CD4-positive, alpha-beta T cell (primary cell): ENCODE measurements at places on chromosomes 7 and 10. TPM values are rescaled to one million over a fixed set of nuclear protein-coding genes. Genes with fewer than 3 reads are reported as not detected.

Gene LOXL4
- total RNA-seq, result not detected

- H3K36me3 ChIP-seq, result no peaks in the 10 kb centered on the region
- H3K4me1 ChIP-seq, result no peaks in the 10 kb centered on the region
- no peak overlapping the region for H3K4me3 ChIP-seq
- DNase-seq, result no peak
These were observed 20.1 kb downstream of the LHPP start for GRCh38 chr10:124481717-124482116.

Gene TMEM176B
- not detected for total RNA-seq

- H3K4me3 ChIP-seq, result no peak overlapping the region
- DNase-seq, result no peak
- no peak overlapping the region for H3K27ac ChIP-seq
- H3K36me3 ChIP-seq, result no peaks in the 10 kb centered on the region
- no peaks in the 10 kb centered on the region for H3K4me1 ChIP-seq
These were observed 119.3 kb upstream of the ACBD5 start for GRCh38 chr10:27359792-27360355.

DNA sequence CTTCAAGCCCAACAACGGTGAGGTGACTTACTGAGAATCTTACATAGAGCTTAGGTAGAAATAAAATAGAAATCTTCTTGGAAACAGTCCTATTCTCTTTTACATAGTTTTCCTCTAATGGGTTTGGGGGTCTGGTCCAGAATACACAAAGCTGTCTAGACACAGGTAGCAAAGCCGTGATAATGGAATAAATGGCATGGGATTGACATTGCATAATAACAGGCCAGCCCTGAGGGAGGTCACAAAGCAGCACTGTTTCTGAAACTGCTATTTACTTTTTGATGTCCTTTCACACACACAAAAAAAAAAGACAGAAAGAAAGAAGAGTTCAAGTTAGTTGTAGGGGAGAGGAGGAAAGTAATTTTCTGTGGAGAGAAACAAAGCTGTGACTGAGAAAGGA lies 364.8 kb upstream of the SORCS1 start:
- no peaks in the 10 kb centered on the region for H3K36me3 ChIP-seq
- H3K27ac ChIP-seq, result no peak overlapping the region
- H3K27me3 ChIP-seq, result no peaks in the 10 kb centered on the region

GRCh38 chr10:34089253-34089652 lies 725.8 kb downstream of the PARD3 start:
- H3K27me3 ChIP-seq, result no peaks in the 10 kb centered on the region
- H3K4me1 ChIP-seq, result no peaks in the 10 kb centered on the region
- no peak for DNase-seq
- no peaks in the 10 kb centered on the region for H3K36me3 ChIP-seq
- no peak overlapping the region for H3K27ac ChIP-seq

DNA sequence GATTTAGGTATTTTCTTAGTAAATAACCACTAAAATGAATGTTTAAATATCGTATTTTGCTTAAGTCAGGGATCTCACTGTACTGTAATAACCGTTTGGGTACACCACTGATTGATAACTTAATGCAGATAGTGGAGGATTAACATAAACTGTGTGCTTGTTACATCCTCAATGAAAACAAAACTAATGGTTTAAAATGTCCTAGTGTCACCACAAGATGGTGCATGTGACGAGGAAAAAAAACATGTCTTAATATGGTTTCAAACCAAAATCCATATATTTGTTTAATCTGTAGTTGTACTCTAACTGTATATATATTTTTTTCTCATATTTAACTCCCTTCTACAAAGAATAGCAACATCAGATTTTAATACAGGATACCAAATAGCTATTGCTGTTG lies 19.2 kb downstream of the ARMC10 start:
- H3K36me3 ChIP-seq, result peaks cover 39% of the 10 kb centered on the region
- no peaks in the 10 kb centered on the region for H3K27me3 ChIP-seq
- no peak overlapping the region for H3K4me3 ChIP-seq

Gene CPA2
- not detected for total RNA-seq

Gene TAF5
- total RNA-seq, result 4.0 TPM

Gene CABCOCO1
- total RNA-seq, result not detected

DNA sequence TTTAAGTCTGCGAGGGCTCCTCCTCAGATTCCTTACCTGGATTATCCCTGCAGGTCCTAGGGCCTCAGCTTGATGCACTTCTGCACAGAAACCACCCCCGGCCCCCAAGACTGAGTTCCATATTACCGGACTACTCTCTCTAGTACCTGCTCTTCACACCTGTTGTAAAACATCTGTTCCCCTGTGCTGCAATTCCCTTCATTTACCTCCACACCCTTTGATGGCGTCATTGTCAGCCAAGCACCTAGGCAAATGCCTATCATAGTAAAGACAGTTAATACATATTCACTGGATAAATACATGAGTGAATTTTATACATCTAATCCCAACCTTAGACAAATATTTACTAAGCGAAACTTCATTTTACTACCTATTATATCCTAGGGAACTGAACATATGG lies 275.5 kb downstream of the PLXDC2 start:
- H3K36me3 ChIP-seq, result no peaks in the 10 kb centered on the region
- no peaks in the 10 kb centered on the region for H3K27me3 ChIP-seq
- no peak for DNase-seq
- H3K4me1 ChIP-seq, result no peaks in the 10 kb centered on the region
- no peak overlapping the region for H3K27ac ChIP-seq
- H3K4me3 ChIP-seq, result no peak overlapping the region

GRCh38 chr7:117010375-117011133 lies 57.3 kb downstream of the ST7 start:
- no peaks in the 10 kb centered on the region for H3K36me3 ChIP-seq
- H3K4me1 ChIP-seq, result peaks cover 26% of the 10 kb centered on the region
- H3K4me3 ChIP-seq, result no peak overlapping the region
- no peak overlapping the region for H3K27ac ChIP-seq

Gene ARHGEF35
- total RNA-seq, result 3.2 TPM

Gene HABP2
- not detected for total RNA-seq

- no peaks in the 10 kb centered on the region for H3K36me3 ChIP-seq
- no peak overlapping the region for H3K4me3 ChIP-seq
- H3K27me3 ChIP-seq, result no peaks in the 10 kb centered on the region
- peaks cover 26% of the 10 kb centered on the region for H3K4me1 ChIP-seq
- H3K27ac ChIP-seq, result no peak overlapping the region
- no peak for DNase-seq
These were observed 4.1 kb downstream of the FHIP2A start for GRCh38 chr10:114825513-114826253.

GRCh38 chr7:33050535-33051318 lies 11.8 kb downstream of the NT5C3A start:
- no peaks in the 10 kb centered on the region for H3K36me3 ChIP-seq
- H3K4me3 ChIP-seq, result no peak overlapping the region
- H3K27ac ChIP-seq, result no peak overlapping the region
- peaks cover 16% of the 10 kb centered on the region for H3K4me1 ChIP-seq
- DNase-seq, result peak; percentile 71
- H3K27me3 ChIP-seq, result no peaks in the 10 kb centered on the region

GRCh38 chr7:16744518-16745250 lies 8.9 kb upstream of the TSPAN13 start:
- H3K4me3 ChIP-seq, result no peak overlapping the region
- no peak overlapping the region for H3K27ac ChIP-seq
- DNase-seq, result no peak
- H3K4me1 ChIP-seq, result no peaks in the 10 kb centered on the region
- no peaks in the 10 kb centered on the region for H3K36me3 ChIP-seq

Gene PHTF2
- 22.6 TPM for total RNA-seq

Gene PAX4
- not detected for total RNA-seq

DNA sequence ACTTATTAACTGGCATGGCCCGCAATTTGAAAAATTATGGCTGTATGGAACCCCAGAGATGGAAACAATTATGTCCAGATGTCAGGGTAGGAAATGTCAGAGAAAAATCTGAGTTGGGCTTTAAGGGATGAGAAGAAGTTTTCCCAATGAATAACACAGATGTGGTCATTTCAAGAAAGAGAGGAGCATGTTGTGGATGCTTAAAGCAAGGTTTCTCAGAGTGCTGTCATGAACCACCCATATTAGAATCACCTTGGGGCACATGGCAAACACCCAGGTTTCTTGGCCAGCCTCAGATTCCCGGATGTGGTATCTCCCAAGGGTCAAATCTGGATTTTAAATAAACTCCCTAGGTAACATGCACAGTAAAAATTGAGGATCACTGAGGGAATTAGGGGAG lies 43.6 kb downstream of the LAMB4 start:
- H3K4me1 ChIP-seq, result no peaks in the 10 kb centered on the region
- no peak for DNase-seq
- H3K27ac ChIP-seq, result no peak overlapping the region
- H3K4me3 ChIP-seq, result no peak overlapping the region

GRCh38 chr7:35871856-35872255 lies 71.0 kb downstream of the SEPTIN7 start:
- DNase-seq, result no peak
- no peak overlapping the region for H3K4me3 ChIP-seq
- no peaks in the 10 kb centered on the region for H3K27me3 ChIP-seq
- no peak overlapping the region for H3K27ac ChIP-seq
- peaks cover 31% of the 10 kb centered on the region for H3K36me3 ChIP-seq

DNA sequence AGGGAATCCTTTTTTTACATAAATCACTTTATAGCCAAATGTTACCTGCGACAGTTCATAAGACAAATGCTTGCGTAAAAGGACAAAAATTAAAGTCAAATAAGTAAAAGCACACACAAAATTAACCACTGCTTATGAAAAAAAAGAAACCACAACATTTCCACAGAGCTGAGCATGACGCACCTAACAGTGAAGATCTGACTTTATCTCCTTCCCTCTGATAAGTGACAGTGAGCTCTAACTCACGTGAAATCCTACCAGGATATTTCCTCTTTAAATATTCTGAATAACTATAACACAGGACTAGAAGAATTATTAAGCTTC lies 225.5 kb downstream of the SFMBT2 start:
- no peak overlapping the region for H3K4me3 ChIP-seq
- H3K27me3 ChIP-seq, result no peaks in the 10 kb centered on the region
- peaks cover 22% of the 10 kb centered on the region for H3K36me3 ChIP-seq

GRCh38 chr10:97771913-97772823 lies at the start of gene SFRP5:
Gene SFRP5 (minus strand): TSS chr10:97771999. CDS start chr10:97771833, 166 bp downstream.
- H3K27me3 ChIP-seq, result peaks cover 25% of the 10 kb centered on the region
- DNase-seq, result no peak
- peaks cover 11% of the 10 kb centered on the region for H3K4me1 ChIP-seq
- no peak within 1 kb of the TSS for H3K27ac ChIP-seq
- H3K4me3 ChIP-seq, result peak within 1 kb of the TSS; percentile 24

Gene SKAP2
- total RNA-seq, result 1.2 TPM

GRCh38 chr7:71096351-71096750 lies 35.6 kb upstream of the GALNT17 start:
- DNase-seq, result no peak
- no peak overlapping the region for H3K27ac ChIP-seq
- H3K36me3 ChIP-seq, result no peaks in the 10 kb centered on the region
- H3K27me3 ChIP-seq, result no peaks in the 10 kb centered on the region

Gene EEPD1
- 4.6 TPM for total RNA-seq

DNA sequence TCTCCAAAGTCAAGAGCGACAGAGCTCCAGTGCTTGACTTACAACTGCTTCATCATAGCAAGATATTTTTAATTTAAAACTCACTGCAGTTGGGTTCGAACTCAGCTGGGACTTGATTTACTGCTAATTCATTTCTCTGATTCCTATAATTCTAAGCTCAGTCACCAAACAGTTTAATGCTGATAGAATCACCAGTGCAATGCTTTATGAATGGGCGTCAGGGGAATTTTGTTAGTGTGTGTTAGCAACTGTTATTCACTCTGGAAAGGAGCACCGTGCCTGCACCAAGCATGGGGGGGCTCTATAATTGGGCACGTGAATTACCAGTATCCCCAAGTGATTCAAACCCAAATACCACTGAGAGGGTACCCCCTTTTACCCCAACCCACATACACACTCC lies 10.4 kb downstream of the PLXNA4 start:
- H3K27me3 ChIP-seq, result peaks cover 23% of the 10 kb centered on the region
- no peaks in the 10 kb centered on the region for H3K4me1 ChIP-seq
- H3K4me3 ChIP-seq, result no peak overlapping the region
- no peak overlapping the region for H3K27ac ChIP-seq

Gene PALS2
- total RNA-seq, result 35.0 TPM

DNA sequence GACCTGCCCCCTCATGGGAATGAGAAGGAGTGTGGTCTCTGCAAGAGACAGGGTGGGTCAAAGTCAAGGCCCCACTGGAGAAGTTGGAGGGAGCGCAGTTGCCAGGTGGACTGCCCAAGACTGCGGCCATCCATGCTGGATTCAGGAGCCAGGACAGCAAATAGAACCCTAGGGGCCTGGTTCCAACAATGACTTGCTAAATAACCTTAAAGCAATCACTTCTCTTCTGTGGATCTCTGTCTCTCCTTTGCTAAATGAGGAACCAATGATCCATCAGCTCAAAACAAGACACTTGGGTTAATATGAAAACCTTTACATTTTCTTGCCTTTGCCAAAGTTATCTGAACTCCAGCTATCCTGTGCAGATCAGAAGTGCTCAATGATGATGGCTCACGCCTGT lies 12.6 kb upstream of the YWHAG start:
- peaks cover 2% of the 10 kb centered on the region for H3K27me3 ChIP-seq
- H3K4me1 ChIP-seq, result no peaks in the 10 kb centered on the region
- H3K36me3 ChIP-seq, result no peaks in the 10 kb centered on the region
- H3K4me3 ChIP-seq, result no peak overlapping the region
- no peak overlapping the region for H3K27ac ChIP-seq
- no peak for DNase-seq

Gene CHN2
- 2.1 TPM for total RNA-seq

Gene VAX1
- total RNA-seq, result not detected

Gene PKD2L1
- total RNA-seq, result not detected

DNA sequence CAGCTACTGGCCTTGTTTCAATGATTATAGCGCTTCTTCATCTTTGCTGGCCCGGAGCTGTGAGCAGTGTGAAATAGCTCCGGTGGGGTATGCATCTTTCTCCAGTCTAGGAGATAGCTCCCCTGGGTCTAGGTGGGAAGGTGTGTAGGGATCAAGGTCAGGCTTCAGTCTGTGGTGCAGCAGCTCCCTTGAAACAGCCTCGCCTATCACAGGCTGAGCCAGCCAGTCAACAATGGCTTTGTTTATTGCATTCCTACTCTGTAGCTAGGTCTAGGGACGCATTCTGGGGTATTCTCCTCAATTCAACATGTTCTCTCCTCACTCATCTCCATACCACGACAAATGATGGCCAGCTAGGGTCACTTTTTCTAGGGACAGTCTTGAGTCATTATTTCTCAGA lies 646.8 kb upstream of the IGFBP3 start:
- no peak for DNase-seq
- H3K36me3 ChIP-seq, result no peaks in the 10 kb centered on the region
- H3K4me3 ChIP-seq, result no peak overlapping the region
- no peaks in the 10 kb centered on the region for H3K27me3 ChIP-seq
- H3K27ac ChIP-seq, result no peak overlapping the region
- H3K4me1 ChIP-seq, result no peaks in the 10 kb centered on the region

- no peak overlapping the region for H3K27ac ChIP-seq
- no peaks in the 10 kb centered on the region for H3K4me1 ChIP-seq
- H3K4me3 ChIP-seq, result no peak overlapping the region
These were observed 101.6 kb downstream of the HECTD2 start for GRCh38 chr10:91511549-91512330.

Gene KCNIP2
- total RNA-seq, result 1.6 TPM

Gene NME8
- total RNA-seq, result not detected

Gene TAS2R41
- total RNA-seq, result 0.69 TPM

Gene CPED1
- 0.19 TPM for total RNA-seq

Gene ZNF488
- total RNA-seq, result not detected
